Activated CD4-positive, alpha-beta T cell treated with anti-CD3 and anti-CD28 coated beads for 24 hours (primary cell): ENCODE measurements at places on chromosomes 3 and 15.

- DNase-seq = no peak
Observed at GRCh38 chr3:14169871-14170270, 8.5 kb downstream of the XPC start.

- no peak for DNase-seq
Observed at GRCh38 chr15:52206446-52206845, 15.3 kb upstream of the GNB5 start.

DNA sequence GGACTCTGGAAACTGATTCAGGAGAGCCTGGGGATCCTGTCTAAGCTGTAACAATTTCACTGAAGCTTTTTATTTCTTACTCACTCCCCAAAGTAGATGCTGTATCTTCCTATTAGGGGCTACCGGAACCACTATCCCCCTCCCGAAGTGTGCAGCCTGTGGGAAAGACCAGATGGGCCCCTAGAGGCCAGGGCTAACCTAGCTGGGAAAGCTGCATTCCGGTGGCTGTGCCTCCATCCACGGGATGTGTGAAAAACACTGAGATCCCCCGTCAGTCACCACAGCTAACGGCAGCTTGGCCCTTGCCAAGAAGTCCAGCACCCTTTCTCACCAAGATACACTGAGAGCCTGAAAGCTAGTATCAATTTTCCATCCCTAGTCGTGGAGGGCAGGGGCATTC lies 3.1 kb downstream of the SSUH2 start:
- no peak for DNase-seq

DNA sequence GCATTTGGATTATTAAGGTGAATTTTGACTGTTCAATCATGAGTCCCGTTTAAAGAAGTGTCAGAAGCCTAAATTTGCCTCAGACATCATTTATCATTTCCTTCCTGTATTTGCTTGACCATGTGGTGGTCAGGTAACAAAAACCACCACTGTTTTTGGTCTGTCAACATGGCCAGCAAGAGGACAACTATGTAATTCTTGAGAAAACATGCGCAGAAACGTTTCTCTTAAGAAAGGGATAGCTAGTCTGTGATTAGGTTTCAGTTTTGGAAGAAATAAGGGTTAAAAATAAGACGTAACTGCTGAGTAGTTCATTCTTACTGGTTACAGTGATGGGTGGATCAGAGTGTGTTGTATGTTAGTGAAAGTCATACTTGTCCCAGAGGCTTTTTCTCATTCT lies 204.5 kb downstream of the AKAP13 start:
- no peak for DNase-seq

DNA sequence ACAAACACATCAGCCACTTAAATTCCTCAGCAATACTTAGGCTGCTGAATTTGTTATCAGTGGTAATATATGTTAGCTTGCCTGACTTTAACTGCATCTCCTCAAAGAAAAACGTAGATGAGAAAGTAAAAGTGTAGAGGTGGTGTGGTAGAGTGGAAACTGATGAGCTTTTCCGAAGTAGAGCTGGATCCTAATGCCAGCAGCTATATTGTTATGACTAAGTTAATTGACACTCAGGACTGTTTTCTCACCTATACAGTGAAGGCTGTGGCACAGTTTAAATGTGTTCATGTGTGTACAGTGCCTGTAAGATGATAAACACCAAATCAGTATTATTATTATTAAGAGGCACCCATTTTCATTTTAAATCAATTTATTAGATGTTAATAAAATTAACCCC lies 174.9 kb downstream of the TNIK start:
- DNase-seq = no peak

- no peak for DNase-seq
Observed at GRCh38 chr3:36215241-36215640, 165.1 kb upstream of the STAC start.

DNA sequence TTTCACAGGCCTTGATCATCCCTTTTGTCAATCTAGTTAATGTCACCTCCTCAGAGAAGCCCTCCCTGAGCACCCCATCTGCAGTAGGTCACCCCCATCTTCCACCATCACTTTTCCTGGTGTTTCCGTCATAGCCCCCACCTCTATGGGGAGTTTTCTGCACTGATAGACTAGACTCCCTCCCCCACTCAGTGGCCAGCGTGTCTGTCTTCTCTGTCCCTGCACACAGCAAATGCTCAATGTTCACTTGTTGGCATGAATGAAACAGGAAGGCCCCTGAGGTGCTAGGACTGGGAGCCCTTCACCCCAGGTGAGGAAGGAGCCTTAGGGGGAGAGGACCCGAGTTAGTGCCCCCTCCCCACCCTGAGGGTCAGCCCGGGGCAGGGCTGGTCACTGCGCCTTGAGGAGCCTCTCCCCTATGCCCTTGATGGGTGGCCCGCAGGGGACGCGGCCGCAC lies 15.8 kb upstream of the FANCD2 start:
- no peak for DNase-seq

DNA sequence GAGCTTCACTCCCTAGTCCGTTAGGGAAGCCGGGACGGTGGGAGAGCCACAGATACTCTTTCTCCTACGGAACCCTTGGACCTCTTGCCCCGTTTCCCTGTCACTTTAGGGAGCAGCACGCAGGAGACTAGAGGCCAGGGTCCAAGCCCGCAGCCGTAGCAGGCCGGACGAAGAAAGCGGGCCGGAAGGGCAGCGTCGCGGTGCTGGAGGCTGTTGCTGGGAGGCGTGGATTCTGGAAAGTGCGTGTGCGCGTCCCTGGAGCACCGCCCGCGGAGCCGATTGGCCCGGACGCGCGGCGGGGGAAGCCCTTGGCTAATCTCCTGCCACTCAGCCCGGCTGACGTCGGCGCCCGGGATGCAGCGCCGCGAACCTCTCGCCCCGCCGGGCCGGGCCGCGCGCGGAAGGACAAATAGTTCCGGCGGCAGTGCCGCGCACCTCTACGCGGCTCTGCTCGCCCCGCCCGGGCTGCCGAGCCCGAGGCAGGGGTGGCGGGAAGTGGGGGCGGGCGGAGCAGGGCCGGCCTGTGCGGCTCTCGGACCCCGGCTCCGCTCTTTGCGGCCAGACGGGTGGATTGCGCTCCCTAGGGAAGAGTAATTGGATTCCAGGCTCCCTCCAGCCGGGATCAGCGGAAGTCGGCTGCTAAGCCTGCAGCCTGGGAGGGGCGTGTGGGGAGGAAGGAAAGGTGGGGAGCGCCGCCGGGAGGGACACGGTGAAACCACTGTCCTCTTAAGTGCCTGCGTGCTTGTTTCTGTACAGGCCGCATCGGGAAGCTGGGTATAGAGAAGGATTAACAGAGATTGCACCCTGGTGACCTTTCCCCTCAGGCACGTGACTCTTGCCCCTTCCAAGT lies 31.3 kb upstream of the TCF12 start:
- DNase-seq = peak; percentile 69

GRCh38 chr3:142912402-142913172 lies 23.7 kb upstream of the PCOLCE2 start:
- DNase-seq = no peak

DNA sequence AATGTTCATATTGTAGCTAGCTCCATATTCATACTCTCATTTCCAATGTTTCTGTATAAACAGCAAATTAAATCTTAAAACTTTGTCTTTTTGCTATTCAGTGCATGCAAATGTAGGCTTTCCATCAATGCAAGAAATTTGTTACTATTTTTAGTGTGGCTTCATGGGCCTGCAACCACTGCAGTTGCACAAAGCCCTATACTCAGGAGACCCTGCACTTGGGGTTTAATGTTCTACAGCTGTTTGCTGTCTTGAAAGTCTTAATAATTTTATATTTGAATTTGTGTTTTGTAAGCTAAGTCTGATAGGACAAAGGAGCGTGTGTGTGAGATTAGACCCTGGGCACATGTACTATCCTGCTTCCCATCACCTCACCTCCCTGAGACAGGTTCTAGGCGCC lies 9.6 kb downstream of the PYDC2 start:
- no peak for DNase-seq

DNA sequence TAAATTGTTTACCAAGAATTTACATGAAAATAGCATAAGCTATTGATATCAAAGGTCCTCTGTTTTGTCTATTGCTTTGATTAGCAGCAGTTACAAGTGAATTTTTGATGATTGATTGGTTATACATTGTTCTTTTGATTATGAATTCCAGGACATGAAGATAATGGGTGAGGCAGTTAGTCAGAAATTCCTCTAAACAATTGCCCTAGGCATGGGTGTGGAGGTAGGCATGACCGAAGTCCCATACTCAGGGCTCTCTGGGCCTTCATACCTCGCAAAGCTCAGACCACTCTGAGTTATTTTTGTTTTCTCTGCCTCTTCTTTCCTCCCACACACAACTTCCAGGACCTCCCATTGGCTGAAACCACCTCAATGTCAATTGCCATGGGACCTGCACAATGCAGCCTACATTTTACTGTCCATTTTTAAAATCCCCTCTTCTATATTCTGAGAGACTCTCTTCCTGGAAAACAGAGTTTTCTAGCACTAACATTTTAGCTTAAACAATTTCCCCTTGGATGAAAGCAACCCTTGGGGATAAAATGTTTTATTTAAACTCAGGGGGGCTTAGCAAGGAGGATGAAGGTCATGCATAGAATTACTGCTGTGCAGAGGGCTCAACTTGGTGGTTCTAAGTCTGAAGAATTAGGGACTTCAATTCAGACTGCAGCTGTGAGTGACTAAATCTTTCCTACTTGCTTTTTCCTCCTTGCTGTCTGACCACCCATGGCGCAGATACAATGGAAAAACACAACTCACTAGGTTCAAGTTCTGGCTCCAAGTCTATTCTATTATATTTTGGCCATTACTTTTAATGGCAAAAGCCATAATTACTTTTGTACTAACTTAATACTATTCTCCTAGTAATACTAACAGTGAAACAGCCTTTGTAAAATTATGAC lies 594.8 kb downstream of the NTRK3 start:
- no peak for DNase-seq

- DNase-seq = no peak
Observed at GRCh38 chr3:29700256-29700655, 419.4 kb downstream of the RBMS3 start.

GRCh38 chr15:38528294-38528693 lies 36.3 kb downstream of the RASGRP1 start:
- no peak for DNase-seq

DNA sequence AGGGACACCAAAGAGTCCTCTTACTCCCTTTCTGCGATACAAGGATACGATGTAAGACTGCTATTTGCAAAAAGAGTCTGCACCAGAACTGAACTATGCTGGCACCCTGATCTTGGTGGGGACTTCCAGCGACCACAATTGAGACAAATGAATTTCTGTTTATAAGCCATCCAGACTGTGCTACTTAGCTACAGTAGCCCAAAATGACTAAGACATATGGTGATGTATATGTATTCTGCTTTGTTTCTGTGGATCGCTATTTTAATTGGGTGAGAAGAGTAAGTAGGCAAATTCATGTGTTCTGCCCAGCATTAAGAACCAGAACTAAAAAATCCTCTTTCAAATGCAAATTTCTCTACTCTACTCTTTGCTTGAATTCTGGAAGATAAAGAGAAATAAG lies 720.9 kb downstream of the DIPK2A start:
- no peak for DNase-seq

DNA sequence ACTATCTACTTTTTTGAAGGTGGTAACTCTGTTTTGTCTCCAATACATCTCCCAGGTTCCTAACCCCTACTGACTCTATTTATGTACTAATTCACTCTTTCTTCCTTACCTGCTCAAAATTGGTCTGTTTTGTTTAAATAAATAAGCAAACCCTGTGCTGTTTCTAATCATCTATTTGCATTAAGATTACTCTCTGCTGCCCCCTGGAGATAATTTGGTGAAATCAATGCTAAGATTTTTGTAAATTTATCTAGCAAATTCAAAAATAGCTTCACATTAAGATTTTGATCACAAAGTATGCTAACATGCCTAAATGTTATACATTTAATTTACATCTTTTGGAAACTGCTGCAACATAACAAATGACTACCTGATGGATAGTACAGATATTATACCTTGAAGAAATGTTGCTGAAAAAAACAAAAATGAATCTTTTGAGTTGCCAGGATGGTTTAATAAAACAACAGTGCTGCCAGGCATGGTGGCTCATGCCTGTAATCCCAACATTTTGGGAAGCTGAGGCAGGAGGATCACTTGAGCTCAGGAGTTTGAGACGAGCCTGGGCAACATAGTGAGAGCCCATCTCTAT lies 4.4 kb upstream of the CD200R1 start:
- peak; percentile 42 for DNase-seq
